SK-N-SH (cell line): ENCODE measurements at places on chromosomes 1 and 21. TPM values are rescaled to one million over a fixed set of nuclear protein-coding genes. Genes with fewer than 3 reads are reported as not detected.

ZNF644 gene
- polyA plus RNA-seq = 5.6 and 6.8 TPM in 2 replicates

- H3K36me3 ChIP-seq = peaks cover 8% of the 10 kb centered on the region
- no peaks in the 10 kb centered on the region for H3K27me3 ChIP-seq
- H3K27ac ChIP-seq = no peak overlapping the region
- 0 out of 2 replicates have a peak, but pooled peaks cover 3% of the 10 kb centered on the region for H3K4me1 ChIP-seq
- no peak overlapping the region for H3K4me3 ChIP-seq
- DNase-seq = no peak
These were observed 5.8 kb downstream of the AGL start for GRCh38 chr1:99855914-99856450.

DNA sequence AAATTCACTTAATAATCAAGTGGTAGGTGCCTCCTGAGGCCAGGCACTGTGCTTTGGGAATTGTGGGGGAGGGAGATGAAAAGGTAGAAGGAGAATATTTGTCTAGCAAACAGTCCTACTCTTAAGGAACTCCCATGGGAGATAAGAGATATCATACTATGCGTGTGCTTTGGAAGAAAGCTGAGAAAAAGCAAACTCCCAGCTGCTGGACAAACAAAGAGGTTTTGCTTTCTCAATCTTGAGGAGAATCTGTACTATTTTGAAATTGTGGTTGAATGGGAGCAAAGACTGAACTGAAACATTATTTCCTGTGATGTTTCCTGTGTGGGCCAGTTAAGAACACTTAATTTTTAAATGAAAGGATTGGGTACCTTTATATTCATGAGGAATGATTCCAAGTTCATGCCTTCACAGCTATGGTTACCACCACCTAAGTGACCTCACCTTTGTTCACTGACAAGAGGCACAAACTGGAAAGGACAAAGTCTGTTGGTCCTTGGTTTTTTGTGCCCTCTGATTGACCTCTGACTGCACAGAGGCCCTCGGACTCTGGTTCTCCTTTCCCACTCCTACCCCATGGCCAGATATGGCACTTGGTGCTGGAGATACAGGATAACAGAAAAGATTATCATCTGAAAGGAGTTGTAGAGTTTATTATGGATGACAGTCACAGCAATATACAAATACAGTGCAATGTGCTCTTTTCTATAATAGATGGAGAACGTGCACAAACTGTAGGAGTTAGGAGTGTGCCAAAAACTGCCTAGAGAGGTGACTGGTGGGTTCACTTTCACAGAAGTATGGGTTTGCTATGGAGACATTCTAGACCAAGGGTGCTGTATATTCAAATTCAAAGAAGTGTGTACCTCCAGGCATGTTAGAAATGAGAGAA lies 1.6 kb downstream of the CD53 start:
- H3K4me1 ChIP-seq = no peaks in the 10 kb centered on the region
- no peak overlapping the region for H3K27ac ChIP-seq
- H3K36me3 ChIP-seq = no peaks in the 10 kb centered on the region
- H3K4me3 ChIP-seq = no peak overlapping the region
- no peaks in the 10 kb centered on the region for H3K27me3 ChIP-seq

CHRM3 gene
- 0.07 and 0.16 TPM in 2 replicates for polyA plus RNA-seq

SH2D1B gene
- not detected in 2 replicates for polyA plus RNA-seq

DNA sequence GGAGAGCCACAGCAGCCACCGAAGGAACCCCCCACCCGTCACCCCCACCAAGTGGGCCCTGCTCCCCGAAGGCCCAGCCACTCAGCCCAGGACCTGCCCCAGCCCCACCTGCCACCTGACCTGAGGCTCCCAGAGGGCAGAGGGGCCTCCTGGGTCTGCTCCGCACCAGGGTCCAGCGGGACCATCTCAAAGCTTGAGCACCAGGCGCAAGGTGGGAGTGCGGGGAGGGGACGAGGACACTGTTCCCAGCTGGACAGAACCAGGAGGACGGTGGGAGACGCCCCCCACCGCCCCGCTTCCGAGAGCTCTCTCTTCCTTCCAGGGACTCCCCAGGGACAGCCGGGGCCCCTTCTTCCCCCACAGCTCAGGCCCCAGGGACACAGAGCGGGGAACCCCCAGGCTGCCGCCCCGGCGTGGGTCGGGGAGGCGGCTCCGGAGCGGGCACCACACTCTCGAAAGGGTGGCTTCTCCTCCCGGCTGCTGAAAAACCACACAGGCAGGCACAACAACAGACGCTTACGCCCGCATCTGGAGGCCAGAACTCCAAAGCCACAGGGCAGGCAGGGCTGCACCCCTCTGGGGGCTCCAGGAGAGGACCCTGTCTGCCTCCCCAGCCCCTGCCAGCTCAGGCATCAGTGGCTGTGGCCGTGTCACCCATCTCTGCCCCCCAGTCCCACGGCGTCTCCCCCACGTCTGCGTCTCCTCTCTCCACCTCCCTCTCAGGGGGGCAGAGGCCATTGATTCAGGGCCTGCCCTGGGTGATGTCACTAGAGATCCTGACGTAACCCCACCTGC lies 1.9 kb upstream of the TTLL10 start:
- H3K27me3 ChIP-seq = no peaks in the 10 kb centered on the region
- H3K4me3 ChIP-seq = no peak overlapping the region
- DNase-seq = peak; percentile 41
- no peak overlapping the region for H3K27ac ChIP-seq

DNA sequence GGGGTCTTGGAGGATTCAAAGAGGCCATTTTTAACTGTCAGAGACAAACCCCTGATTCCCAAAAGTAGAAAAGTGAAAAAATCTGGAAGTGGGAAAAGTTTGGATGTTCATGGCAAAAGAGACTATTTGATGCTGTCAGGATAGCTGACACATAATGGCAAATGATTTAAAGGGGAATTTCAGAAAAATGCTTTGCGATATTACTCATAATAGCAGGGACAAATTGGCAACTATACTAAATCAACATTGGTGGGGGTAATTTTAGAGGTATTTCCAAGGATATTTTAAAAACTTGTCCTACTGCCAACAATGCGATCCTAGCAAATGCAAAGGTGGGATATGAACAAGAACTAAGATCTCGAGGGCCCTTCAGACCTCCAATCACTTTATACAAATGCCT lies 5.3 kb upstream of the GSTM4 start:
- DNase-seq = no peak
- peaks cover 30% of the 10 kb centered on the region for H3K4me1 ChIP-seq
- no peak overlapping the region for H3K27ac ChIP-seq
- no peak overlapping the region for H3K4me3 ChIP-seq

DNA sequence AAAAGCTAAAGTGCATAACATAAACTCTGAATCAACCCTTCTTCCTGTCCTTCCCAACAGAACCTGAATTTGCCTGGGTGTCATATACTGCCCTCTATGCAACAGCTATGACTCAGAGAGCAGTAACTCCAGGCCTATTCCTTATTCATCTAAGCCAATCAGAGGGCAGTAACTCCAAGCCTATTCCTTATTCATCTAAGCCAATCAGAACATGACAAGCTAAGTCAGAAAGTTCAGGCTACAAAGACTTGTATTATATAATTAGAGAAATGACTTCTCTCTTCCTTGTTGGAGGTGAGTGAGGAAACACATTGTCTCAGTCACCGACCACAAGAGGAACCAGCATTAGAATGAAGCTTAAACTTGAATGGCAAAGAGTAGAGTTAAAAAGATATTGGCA lies 26.2 kb upstream of the TADA1 start:
- H3K4me3 ChIP-seq = no peak overlapping the region
- no peaks in the 10 kb centered on the region for H3K27me3 ChIP-seq
- no peaks in the 10 kb centered on the region for H3K4me1 ChIP-seq
- no peak for DNase-seq

DNA sequence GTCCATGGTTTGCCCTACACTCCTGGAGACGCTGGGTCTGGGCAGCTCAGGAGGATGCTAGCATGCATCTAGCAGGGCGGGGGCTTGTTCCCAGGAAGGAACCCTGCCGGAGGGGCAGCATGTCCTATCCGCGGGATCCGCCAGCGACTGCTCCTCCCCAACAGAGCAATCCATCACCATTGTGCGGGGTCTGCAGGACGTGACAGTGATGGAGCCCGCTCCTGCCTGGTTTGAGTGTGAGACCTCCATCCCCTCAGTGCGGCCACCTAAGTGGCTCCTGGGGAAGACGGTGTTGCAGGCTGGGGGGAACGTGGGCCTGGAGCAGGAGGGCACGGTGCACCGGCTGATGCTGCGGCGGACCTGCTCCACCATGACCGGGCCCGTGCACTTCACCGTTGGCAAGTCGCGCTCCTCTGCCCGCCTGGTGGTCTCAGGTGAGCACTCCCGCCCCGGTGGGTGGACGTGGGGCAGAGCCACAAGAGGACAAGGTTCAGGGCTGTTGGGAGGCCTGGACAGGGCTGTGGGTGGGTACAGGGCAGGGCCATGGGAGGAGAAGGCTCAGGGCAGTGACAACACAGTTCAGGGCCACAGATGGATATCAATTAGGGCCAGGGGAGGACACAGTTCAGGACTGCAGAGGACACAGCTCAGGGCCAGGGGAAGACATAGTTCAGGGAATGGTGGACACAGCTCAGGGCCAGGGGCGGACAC lies 71.3 kb downstream of the OBSCN start:
- H3K4me3 ChIP-seq = no peak overlapping the region
- no peak for DNase-seq
- no peaks in the 10 kb centered on the region for H3K4me1 ChIP-seq
- no peaks in the 10 kb centered on the region; the same call in 1 of the 2 replicates for H3K36me3 ChIP-seq
- H3K27ac ChIP-seq = no peak overlapping the region
- H3K27me3 ChIP-seq = no peaks in the 10 kb centered on the region

- H3K27ac ChIP-seq = no peak overlapping the region
- H3K4me1 ChIP-seq = no peaks in the 10 kb centered on the region
- no peak for DNase-seq
- H3K4me3 ChIP-seq = no peak overlapping the region
These were observed 41.0 kb upstream of the CD5L start for GRCh38 chr1:157882580-157882979.

DNA sequence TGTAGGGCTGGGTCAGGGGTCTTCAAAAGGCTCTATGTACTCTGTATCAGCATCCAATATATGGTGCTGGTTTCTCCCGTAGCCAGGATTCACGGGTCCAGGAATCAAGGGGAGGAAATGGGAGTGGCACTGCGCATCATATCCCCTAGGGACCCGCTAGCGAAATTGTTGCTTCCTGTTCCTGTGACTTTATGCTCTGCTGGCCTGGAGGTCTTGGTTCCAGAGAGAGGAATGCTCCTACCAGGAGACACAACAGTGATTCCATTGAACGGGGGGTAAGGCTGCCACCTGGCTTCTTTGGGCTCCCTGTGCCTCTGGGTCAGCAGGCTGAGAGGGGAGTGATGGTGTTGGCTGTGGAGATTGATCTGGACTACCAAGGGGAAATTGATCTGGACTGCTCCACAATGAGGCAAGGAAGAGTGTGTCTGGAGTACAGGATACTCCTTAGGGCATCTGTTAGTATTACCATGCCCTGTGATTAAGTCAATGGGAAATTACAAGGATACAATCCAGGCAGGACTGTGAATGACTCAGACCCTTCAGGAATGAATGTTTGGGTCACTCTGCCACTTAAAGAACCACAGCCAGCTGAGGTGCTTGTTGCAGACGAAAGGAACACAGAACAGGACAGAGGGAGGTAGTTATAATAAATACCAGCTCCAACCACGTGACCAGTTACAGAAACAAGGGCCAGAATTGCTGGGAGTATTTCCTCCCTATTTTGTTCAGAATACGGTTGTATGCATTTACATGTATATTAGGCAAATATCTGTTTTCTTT lies 10.2 kb downstream of the SPSB1 start:
- no peaks in the 10 kb centered on the region for H3K27me3 ChIP-seq
- DNase-seq = no peak
- H3K4me1 ChIP-seq = peaks cover 12% of the 10 kb centered on the region
- H3K36me3 ChIP-seq = no peaks in the 10 kb centered on the region
- no peak overlapping the region for H3K4me3 ChIP-seq

DNA sequence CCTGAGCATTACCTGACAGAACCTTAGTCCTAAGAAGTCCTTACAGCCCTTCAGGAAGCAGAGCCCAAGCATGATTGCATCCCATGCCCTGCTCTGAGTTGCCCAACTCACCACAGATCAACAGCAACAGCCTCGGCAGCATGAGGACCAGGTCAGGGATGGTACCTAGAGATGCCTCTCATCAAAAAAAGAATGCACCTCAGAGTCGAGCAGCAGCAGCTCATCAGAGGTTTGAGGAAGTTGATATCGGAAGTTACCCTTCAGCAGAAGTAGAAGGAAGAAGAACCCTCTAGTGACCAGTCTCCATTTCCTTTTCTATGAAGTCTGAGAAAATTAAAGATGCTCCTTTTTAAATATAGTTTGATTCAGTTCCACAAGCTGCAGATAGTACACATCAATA lies at the start of gene FCRL1:
FCRL1 (minus strand) TSS at position 225 of the 400 bp plus-strand sequence; CDS start at position 142, 83 bp downstream.
- no peaks in the 10 kb centered on the region for H3K27me3 ChIP-seq
- H3K27ac ChIP-seq = no peak within 1 kb of the TSS
- no peaks in the 10 kb centered on the region for H3K4me1 ChIP-seq
- DNase-seq = no peak
- H3K36me3 ChIP-seq = no peaks in the 10 kb centered on the region
- H3K4me3 ChIP-seq = no peak within 1 kb of the TSS

DNA sequence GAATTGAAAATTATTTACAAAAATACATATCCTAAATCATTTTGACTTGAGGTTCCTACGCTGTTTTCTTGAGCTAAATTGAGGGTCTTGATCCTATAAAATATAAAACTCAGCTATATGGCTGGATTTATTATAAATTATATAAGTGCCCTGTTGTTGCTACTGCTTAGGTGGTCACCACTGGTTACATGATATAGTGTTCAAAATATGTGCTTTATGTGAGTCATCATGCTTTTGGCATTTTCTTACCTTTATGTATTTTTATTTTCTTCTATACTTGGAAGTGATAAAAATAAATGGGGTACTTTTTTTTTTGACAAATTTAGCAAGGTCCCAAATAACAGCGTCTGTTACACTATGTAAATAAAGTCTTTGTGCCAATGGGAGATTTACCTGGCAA lies 31.1 kb upstream of the PTPRC start:
- DNase-seq = no peak
- no peaks in the 10 kb centered on the region for H3K27me3 ChIP-seq
- no peaks in the 10 kb centered on the region for H3K36me3 ChIP-seq
- H3K4me3 ChIP-seq = no peak overlapping the region
- H3K27ac ChIP-seq = no peak overlapping the region

- H3K4me1 ChIP-seq = peaks cover 37% of the 10 kb centered on the region; the same call in 1 of the 2 replicates
- H3K36me3 ChIP-seq = no peaks in the 10 kb centered on the region
- H3K27me3 ChIP-seq = no peaks in the 10 kb centered on the region
- no peak overlapping the region for H3K4me3 ChIP-seq
- peak overlapping the region; percentile 40; the same call in 1 of the 2 replicates for H3K27ac ChIP-seq
These were observed 26.4 kb downstream of the FOXO6 start for GRCh38 chr1:41387667-41388091.

SYNC gene
- polyA plus RNA-seq = 25.6 and 32.0 TPM in 2 replicates

AMPD1 gene
- polyA plus RNA-seq = not detected in 2 replicates

GJA9 gene
- not detected in 2 replicates for polyA plus RNA-seq

DNA sequence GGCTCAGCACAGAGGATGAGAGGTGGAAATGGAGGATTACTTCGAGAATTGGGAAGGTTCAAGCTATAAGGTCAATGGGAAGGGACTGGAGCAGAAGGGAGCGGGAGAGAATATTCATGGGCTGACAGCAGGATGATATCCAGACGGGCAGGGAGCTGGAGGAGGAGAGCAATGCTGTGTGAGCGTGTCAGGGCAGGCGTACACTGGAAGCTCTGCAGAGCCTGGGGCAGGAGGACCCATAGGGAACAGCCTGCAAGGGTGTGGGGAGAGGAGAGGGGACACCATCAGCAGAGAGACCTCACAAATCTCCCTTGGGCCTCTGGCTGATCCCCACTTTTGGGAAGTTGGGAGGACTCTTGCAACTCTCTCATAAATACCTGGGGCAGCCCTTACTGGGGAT lies 13.7 kb downstream of the CSF1 start:
- H3K4me3 ChIP-seq = no peak overlapping the region
- no peak for DNase-seq
- peaks cover 17% of the 10 kb centered on the region; the same call in 1 of the 2 replicates for H3K4me1 ChIP-seq
- no peak overlapping the region for H3K27ac ChIP-seq
- no peaks in the 10 kb centered on the region for H3K27me3 ChIP-seq
- H3K36me3 ChIP-seq = peaks cover 9% of the 10 kb centered on the region

USF1 gene
- polyA plus RNA-seq = 43.1 and 61.9 TPM in 2 replicates

ITLN2 gene
- polyA plus RNA-seq = not detected in 2 replicates
